Fibroblast of the aortic adventitia (primary cell): ENCODE measurements at places on chromosomes 3 and 15.

DNA sequence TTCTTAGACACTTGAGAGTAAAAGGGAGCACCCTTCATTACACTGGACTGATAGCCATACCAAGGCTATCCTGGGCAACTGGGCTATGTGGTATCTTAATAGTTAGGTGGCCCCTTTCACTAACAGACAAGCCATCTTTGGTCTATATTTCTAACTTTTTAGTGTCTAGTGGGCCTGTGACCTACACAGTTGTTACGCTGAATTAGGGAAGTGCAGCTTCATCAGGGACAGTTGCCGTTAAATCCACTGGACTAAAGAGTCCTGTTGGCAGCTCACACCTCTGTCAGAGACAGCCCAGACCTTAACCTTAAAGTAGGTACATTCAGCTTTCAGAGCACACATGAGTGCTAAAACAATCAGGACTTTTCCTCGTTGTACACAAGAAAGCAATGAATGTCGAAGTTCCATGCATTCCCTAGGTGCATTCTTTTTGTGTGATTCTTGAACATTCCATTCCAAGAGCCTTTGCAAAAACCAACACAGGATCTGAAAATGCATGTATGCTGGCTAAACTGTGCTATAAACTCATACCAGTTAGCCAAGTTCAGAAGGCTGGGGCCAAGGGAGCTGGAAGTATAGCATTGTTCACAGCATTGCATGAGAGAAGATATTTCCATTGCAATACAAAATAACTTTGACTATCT is 230.2 kb upstream of the EIF1B start:
- peak; percentile 91 for DNase-seq

GRCh38 chr15:92457471-92458041 is 63.9 kb downstream of the ST8SIA2 start:
- no peak for DNase-seq

- DNase-seq = no peak
These were observed 11.5 kb downstream of the SEMA7A start for GRCh38 chr15:74422265-74422651.

- DNase-seq = peak; percentile 10
These were observed 83.5 kb upstream of the ZNF280D start for GRCh38 chr15:56816781-56817180.

DNA sequence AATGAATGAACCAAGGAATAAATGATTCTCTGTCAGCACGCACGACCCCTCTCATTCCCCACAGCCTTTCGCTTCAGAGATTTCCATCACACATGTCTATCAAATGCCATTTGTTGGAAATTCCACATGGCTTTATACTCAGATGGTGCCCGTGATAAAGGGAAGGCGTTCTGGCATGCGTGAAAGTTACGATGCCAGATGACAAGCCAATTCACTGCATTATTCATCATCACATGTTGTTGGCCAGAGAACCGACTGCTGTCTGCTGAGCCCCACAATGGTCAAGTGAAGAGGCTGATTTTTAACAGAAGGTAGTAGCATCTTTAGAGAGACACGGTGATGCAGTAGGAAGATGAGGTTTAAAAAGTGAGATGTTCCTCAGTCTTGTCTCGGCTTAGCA is 74.1 kb upstream of the FRMD4B start:
- no peak for DNase-seq
